Activated CD4-positive, alpha-beta T cell treated with anti-CD3 and anti-CD28 coated beads, Interleukin-2, amount 10 ng/mL, durations not matched to agents 7 days and 5 days (primary cell): ENCODE measurements at places on chromosomes 11 and 22.
A peak's percentile ranks its signal among the peaks of the same experiment; 100 is the strongest.

DNA sequence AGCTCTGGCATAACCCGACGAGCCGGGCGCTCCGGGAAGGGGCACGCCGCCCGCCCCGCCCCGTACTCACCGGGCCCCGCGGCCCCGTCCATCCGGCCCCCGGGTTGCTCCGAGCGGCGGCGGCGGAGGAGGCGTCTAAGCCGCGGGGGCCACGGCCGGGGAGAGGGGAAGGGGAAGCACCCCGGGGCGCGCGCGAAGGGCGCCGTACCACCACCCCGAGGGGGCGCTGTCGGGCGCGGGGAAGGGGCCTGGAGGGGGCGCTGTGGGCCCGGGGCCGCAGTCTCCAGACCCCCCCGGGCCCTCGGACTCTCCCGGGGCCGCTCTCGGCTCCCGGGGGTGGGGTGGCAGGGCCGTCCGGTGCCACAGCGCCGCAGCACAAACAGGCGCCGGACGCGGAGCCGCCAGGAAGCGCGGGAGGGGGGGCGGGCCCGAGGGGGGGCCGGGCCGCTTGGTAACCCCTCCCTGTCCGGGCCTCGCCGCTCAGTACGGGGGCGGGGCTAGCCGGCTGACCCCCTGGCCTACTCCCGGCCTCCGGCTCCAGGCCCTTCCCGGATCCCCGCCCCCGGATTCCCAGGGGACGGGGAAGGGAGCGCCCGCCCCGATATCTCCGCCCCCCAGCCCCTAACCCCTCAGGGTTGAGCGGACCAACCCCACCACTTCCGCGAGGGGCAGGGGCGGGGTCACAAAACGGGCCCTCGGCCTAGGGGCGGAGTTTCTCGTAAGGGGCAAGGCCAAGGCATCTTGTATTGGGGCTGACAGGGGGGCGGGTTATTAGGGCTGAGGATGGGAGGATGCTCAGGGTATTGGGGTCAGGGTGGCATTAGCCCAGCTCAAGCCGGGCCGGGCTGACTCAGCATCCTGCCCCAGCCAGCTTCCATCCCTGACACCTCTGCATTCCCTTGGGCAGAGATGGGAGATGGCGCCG lies at the start of the genes EML3 and ROM1:
EML3 (minus strand) TSS at position 410 of the 925 bp plus-strand sequence; CDS start at position 92, 318 bp downstream.
ROM1 (plus strand) TSS at position 892 of the 925 bp plus-strand sequence; CDS start at position 917, 25 bp downstream.
- H3K4me1 ChIP-seq: peaks cover 54% of the 10 kb centered on the region
- peaks cover 45% of the 10 kb centered on the region for H3K36me3 ChIP-seq
- peak within 1 kb of the TSS; percentile 94 for H3K27ac ChIP-seq
- H3K27me3 ChIP-seq: no peaks in the 10 kb centered on the region
- peak within 1 kb of the TSS; percentile 96 for H3K4me3 ChIP-seq
- DNase-seq: peak; percentile 90

GRCh38 chr11:78535027-78535426 lies 39.6 kb downstream of the NARS2 start:
- DNase-seq: no peak
- H3K36me3 ChIP-seq: peaks cover 17% of the 10 kb centered on the region
- peaks cover 2% of the 10 kb centered on the region for H3K4me1 ChIP-seq
- H3K4me3 ChIP-seq: no peak overlapping the region
- H3K27me3 ChIP-seq: no peaks in the 10 kb centered on the region

DNA sequence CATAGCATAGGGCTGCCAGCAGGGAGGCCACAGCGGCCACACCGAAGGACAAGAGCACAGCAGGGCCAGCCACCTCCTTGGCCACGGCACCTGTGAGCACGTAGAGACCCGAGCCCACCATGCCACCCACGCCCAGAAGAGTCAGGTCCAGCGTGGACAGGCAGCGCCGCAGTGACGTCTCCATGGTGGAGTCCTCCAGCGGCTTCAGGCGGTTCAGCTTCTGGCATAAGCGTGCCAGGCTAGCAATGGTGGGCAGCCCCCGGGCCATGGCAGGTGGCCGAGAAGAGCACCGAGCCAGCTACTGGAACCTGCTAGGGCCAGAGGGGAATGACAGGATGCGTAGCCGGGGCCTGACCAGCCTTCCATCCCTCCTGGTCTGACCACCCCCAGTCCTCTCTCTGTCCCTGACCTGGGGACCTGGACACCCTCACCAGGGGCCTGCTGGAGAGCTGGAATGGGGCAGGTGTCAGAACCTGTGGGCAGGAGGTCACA lies 770 bp downstream of the SLC7A4 start:
- H3K27me3 ChIP-seq: peaks cover 30% of the 10 kb centered on the region
- H3K4me1 ChIP-seq: peaks cover 3% of the 10 kb centered on the region
- no peaks in the 10 kb centered on the region for H3K36me3 ChIP-seq
- H3K4me3 ChIP-seq: no peak overlapping the region

GRCh38 chr11:112404112-112404511 lies 143.5 kb upstream of the PLET1 start:
- no peak overlapping the region for H3K27ac ChIP-seq
- H3K4me1 ChIP-seq: no peaks in the 10 kb centered on the region
- no peak for DNase-seq
- peaks cover 2% of the 10 kb centered on the region for H3K27me3 ChIP-seq
- H3K36me3 ChIP-seq: no peaks in the 10 kb centered on the region

GRCh38 chr11:44791316-44791925 lies 64.7 kb downstream of the TSPAN18 start:
- H3K4me3 ChIP-seq: no peak overlapping the region
- no peak for DNase-seq
- H3K36me3 ChIP-seq: no peaks in the 10 kb centered on the region
- no peak overlapping the region for H3K27ac ChIP-seq
- no peaks in the 10 kb centered on the region for H3K27me3 ChIP-seq
- H3K4me1 ChIP-seq: no peaks in the 10 kb centered on the region

DNA sequence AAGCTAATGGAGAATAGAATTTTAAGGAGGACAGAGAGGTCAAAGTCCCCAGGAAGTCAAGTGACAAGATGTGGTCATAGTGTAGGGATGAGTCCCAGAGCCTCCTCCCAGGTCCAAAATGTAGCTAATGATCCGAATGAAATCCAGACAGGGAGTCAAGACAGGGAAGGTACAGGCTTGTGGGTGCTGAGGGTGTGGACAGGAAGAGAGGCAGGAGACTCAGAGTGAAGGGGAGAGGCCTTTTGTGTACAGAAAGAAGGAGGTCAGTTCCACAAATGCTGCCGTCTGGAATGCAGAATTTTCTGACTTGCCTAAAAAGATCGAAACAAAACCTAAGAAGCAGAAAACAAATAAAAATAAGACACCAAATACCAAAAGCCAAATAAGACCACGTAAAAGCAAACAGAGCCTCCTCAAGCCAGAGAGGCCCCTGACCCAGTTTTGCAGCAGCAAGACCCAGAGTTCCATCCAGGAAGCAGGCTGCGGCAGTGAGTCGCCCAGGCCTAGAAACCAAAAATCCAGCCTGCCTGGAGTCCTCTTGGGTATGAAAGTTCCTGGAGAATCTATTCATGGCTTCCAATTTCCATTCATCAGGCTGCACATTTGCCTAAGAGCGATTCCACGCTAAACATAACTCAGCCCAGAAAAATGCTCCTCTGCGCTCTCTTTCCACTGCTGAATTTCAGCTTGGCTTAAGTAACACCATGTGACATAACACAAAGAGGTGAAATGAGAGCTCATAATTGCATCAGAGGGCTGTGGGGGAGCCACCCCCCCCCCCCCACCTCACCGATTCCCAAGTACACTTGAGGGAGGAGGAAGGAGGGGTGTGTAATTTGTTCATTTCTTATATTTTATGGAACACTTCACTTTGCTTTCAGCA lies 71.2 kb downstream of the KIRREL3 start:
- H3K27ac ChIP-seq: no peak overlapping the region
- H3K4me1 ChIP-seq: no peaks in the 10 kb centered on the region
- peaks cover 2% of the 10 kb centered on the region for H3K27me3 ChIP-seq
- H3K4me3 ChIP-seq: no peak overlapping the region
- no peak for DNase-seq
- no peaks in the 10 kb centered on the region for H3K36me3 ChIP-seq

DNA sequence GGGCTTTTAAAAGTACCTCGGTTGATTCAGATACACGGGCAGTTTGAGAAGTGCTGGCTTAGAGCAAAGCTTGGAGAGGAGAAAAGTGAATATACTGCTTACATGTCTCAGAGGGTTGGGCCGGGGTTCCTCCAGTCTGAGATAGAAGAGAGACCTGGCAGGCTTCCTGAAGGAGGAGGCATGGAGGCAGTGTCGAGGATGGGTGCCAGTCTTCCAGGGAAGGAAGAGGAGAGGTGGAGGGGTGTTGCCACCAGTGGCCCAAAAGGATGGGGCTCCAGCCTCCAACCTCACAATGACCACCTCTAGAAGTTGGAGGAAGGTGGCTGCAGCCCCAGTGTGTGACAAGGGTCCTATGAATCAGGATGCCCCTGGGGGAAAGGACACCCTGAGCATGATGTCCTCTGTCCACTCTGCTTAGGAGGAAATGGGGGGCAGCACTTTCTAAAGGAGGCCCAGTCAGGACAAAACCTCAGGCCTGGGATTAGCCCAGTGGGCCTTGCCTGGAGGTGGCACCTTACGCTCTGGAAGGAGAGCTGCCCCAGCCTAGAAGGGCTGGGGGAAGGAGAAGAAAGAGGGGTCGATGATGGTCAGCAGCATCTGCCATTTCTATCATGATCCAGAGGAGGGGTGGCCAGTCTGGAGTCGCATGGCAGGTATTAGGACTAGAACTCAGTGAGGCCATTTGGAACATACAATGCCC lies 65.2 kb downstream of the CD82 start:
- H3K36me3 ChIP-seq: no peaks in the 10 kb centered on the region
- no peaks in the 10 kb centered on the region for H3K4me1 ChIP-seq
- peak; percentile 4 for DNase-seq

- no peaks in the 10 kb centered on the region for H3K27me3 ChIP-seq
- peak; percentile 93 for DNase-seq
- peaks cover 15% of the 10 kb centered on the region for H3K36me3 ChIP-seq
- peak overlapping the region; percentile 88 for H3K27ac ChIP-seq
- H3K4me3 ChIP-seq: peak overlapping the region; percentile 84
- H3K4me1 ChIP-seq: peaks cover 58% of the 10 kb centered on the region
Observed at GRCh38 chr22:24156913-24157821, 24.1 kb upstream of the SUSD2 start.

- H3K27me3 ChIP-seq: peaks cover 42% of the 10 kb centered on the region
- H3K27ac ChIP-seq: no peak overlapping the region
- H3K4me1 ChIP-seq: peaks cover 29% of the 10 kb centered on the region
Observed at GRCh38 chr22:43377896-43378704, 33.7 kb upstream of the MPPED1 start.

DNA sequence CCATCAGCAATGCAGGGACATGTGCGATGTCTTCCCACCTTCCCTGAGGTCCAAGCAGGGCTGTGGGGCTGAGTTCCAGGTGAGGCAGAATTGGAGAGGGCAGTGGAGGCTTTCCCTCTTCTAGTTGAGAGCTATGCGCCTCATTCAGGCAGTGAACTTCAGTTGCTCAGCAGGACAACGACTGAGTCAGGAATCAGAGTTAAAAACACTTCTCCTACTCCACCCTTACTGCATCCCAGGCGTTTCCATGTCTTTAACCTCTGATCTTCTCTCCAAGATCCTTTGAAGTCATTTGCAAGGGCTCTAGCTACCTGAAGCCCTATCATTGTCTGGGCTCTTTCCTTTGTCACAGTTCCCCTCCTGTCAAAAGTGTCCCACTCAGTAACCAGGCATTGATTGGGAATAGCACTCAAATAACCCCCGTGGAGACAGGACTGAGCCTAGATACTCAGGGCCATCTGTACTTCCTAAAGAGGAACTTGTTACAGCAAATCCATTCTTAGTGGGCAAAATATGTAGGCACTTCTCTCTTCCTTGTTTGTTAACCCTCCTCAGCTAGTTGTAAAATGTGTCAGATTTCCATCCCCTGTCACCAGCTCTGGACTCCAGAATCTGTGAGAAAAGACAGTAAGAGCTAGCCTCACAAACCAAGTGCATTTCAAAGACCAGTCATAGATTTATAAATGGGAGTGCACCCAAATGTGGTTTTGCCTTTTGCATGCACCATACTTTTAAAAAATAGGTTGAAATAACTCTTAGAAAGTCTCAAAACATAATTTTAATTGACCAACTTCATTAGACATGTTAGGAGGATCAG lies 72.5 kb upstream of the MYO18B start:
- no peak overlapping the region for H3K4me3 ChIP-seq
- H3K27ac ChIP-seq: no peak overlapping the region
- peaks cover 44% of the 10 kb centered on the region for H3K36me3 ChIP-seq
- H3K27me3 ChIP-seq: no peaks in the 10 kb centered on the region
- peaks cover 15% of the 10 kb centered on the region for H3K4me1 ChIP-seq

GRCh38 chr11:19714387-19715363 lies 2.0 kb downstream of the NAV2 start:
- H3K4me1 ChIP-seq: peaks cover 26% of the 10 kb centered on the region
- H3K36me3 ChIP-seq: no peaks in the 10 kb centered on the region
- peaks cover 58% of the 10 kb centered on the region for H3K27me3 ChIP-seq
- no peak overlapping the region for H3K27ac ChIP-seq
- no peak for DNase-seq

- no peak overlapping the region for H3K27ac ChIP-seq
- no peaks in the 10 kb centered on the region for H3K4me1 ChIP-seq
- no peaks in the 10 kb centered on the region for H3K36me3 ChIP-seq
- H3K4me3 ChIP-seq: no peak overlapping the region
Observed at GRCh38 chr22:47445716-47446290, 683.4 kb downstream of the TBC1D22A start.

DNA sequence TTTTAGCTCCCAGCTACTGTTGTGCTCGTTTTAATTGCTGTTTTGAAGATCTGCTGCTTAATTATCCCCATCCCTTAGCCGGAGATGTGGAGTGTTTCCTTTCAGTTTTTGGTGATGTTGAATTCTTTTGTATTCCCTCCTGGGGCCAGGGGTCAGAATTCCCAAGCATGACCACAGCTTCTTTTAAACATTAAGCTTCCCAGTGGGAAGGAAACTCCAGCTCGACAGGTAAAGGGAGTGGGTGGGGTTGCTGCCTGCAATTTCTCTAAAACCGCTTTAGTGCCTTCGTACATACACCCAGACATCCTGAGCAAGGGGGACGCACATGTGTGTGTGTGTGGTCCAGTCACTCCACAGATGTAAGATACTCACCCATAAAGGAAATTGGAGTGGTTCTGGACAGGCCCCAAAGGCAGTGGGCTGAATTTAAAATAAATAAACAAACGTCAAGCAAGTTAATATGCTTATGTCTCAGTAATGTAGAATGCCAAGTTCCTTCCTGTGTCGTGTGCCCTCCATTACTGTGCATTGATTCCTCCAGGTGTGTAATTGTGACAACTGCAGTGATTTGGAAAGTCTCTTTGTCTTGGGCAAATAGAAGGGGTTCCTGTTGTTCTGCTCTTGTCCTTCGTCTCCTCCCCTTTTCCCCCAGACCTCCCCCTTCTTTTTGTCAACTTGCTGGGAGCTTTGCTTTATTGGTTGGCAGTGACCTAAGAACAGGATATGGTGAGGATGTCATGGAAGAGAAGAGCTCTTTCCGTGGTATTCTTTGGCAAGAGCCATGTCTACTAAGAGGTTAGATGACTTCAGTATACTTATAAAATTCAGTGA lies 19.2 kb upstream of the ADSL start:
- peak overlapping the region; percentile 76 for H3K27ac ChIP-seq
- peaks cover 77% of the 10 kb centered on the region for H3K36me3 ChIP-seq
- no peaks in the 10 kb centered on the region for H3K27me3 ChIP-seq
- DNase-seq: no peak
- peaks cover 98% of the 10 kb centered on the region for H3K4me1 ChIP-seq
- H3K4me3 ChIP-seq: peak overlapping the region; percentile 10

GRCh38 chr11:61404103-61404502 lies 11.7 kb downstream of the TMEM216 start:
- DNase-seq: no peak
- H3K4me3 ChIP-seq: no peak overlapping the region
- H3K27ac ChIP-seq: no peak overlapping the region
- H3K36me3 ChIP-seq: peaks cover 54% of the 10 kb centered on the region
- H3K4me1 ChIP-seq: no peaks in the 10 kb centered on the region
- H3K27me3 ChIP-seq: no peaks in the 10 kb centered on the region

- H3K36me3 ChIP-seq: no peaks in the 10 kb centered on the region
- H3K4me1 ChIP-seq: no peaks in the 10 kb centered on the region
- no peak overlapping the region for H3K27ac ChIP-seq
- DNase-seq: no peak
Observed at GRCh38 chr11:116467823-116468222, 305.0 kb downstream of the BUD13 start.
